Mucosa of gallbladder (tissue), 1 donor: ENCODE measurements at places on chromosomes 2 and 18.
A peak's percentile ranks its signal among the peaks of the same experiment; 100 is the strongest.

DNA sequence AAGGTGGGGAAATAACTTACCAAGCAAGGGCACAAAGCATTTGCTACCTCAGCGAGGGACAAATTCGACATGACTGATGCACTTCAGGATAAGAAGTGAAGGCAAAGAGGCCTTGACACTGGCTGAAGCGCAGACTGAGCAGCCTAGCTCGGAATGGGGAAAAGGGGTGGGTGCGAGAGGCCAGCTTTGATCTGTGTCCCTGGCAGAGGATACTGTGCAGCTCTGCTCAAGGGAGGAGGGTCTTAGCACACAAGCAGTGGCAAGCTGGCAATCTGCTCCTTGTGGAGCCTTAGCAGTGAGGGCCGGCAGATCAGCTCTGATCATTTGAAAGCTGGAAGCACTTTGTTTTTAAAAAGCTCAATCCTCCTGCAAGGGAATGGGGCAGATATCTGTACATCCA lies 222.3 kb downstream of the ZBTB7C start:
- DNase-seq: no peak

DNA sequence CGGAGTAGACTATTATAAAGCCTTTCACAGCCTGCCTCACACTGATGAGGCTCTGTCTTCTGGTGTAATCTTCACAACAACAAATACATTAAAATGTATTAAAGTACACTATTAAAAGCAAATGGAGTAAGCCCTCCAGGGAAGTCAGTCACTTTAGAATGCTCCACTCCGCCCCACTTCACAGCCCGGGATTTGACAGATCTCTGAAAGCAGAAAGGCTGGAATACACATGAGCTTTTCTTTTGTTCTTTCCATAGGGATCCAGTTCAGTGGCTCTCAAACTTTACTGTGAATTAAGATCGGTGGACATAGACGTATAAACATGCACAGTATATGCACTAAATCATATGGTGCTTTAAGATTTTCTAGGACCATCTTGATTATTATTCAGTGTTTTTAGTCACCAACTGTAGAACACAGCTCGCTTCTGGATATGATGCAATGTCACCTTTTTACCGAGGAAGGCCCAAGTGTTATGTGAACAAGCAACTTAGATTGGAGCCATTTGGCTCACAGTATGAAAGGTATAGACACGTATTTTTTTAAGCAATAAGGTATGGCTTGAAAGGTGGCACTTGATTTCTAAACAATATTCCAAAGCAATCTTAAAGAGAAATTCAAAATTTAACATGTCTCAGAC lies 151.1 kb downstream of the PRKCE start:
- DNase-seq: no peak

DNA sequence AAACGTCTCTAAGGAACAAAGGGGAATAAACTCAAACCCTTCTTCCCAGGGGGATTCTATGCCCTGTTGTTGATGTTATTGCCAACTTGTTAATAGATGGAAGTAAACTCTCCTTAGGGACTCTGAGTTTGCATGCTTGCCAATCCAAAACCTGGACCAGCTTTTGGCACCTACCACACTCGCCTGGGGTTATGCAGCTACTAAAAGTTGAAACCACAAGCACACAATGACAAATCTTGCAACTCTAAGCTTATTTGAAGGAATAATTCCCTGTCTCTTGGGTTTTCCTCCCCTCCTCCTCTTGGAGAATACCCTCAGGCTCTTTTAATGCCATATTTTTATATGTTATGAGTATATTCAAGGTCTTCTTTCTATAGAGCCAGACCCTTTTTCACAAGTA lies 484.1 kb downstream of the FBXO15 start:
- no peak for DNase-seq

- no peak for DNase-seq
These were observed 133.5 kb downstream of the TANC1 start for GRCh38 chr2:159101755-159102489.

DNA sequence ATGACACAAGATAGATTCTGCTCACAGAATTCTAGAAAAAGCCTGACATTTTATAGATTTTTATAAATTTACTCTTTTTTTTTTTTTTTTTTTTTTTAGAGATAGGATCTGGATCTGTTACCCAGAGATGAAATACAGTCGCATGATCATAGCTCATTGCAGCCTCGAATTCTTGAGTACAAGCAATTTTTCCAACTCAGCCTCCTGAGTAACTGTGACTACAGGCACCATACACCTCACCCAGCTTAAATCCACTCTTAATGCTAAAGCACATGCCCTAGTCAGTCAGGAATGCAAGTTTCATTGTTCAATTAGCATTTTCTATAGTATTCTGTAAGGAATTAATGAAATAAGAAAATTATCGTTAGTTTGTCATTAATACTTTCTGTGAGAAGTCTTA lies 32.1 kb upstream of the WDR75 start:
- DNase-seq: no peak

DNA sequence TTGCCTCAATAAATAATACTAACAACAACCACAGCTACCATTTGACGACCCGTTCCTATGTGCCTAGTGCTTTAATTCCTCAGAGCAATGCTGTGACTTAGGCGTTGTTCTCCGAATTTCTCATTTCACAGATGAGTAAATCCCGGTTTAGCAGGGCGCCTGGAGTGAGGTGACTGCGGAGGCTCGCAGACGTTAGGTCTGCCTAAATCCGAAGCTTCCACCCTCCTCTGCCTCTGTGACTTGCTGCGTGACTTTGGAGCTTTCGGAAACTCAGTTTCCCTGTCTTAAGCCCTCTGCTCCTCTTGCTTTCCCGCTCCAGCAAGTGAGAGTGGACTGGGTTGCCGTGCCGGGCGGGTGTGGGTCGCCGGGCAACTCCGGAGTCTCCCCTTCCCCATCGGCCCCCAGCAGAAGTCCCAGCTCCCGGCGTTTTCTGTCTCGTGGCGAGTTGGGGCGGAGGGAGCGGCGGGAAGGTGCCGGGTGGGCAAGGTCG lies 711 bp upstream of the ATOH8 start:
- DNase-seq: no peak

DNA sequence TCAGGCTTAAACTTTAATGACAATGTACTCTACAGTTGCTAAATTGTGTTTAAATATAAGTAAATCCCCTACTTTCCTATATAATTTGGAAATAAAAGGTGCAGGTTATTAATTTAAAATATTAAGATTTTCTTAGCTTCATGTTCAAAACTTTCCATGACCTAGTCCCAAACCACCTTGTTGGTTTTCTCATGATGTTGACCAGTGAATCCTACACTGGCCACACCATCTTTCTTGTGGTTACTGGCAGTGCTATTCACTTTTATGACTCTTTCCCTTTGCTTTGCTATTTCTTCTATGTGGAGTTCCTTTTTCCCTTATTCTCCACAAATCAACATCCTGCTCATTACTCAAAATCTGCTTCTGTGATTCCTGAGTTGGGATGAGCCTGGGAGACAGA lies 138.6 kb upstream of the NDUFV2 start:
- no peak for DNase-seq

DNA sequence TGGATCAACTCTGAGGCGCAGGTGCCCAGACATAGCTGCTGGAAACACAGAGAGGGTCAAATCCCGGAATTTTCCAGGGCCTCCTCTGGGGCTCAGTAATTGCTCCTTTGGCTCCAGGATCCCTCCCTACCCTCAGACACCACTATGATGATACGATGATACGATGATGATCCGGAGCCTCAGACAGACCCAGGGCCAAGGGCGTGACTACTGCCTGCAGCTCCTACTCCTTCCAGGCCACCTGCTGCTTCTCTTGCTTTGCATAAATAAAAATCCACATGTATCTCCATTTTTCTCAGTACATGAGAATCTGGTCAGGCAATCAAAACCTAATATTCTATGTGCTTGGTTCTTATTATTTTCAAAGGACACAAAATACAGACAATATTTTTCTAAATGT lies 33.7 kb downstream of the MRPL35 start:
- DNase-seq: no peak

GRCh38 chr18:6938003-6938402 lies 179.6 kb downstream of the LAMA1 start:
- no peak for DNase-seq

DNA sequence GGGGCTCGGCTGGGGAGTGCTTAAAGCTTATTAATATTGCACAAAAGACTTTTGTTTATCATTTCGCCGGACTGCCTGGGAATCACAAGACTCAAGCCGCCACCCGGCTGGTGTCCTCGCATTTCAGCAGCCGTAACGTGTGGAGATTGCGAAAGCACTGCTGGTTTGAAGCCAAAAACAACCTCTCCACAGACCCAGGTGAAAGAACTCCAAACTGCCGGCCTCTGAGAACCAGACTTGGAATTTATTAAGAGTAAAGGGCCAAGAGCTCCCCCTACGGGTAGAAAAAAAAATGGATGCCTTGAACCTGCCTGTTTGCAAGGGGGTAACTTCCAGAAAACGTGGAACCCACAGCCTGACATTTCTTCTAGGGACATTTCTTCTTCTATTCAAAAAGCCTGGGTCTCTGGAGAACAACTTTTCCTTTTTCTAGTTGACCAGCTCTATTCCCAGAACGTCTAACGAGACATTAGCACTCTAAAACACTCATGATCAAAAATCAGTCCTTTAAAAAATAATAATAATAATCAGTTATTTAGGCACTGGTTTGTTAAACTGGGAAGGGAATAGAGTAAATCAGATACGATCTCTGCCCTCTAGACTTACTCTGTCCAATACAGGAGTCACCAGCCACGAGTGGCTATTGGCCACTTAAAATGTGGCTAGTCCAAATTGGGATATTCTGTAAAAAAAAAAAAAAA lies 216.3 kb downstream of the C1D start:
- peak; percentile 93 for DNase-seq

- no peak for DNase-seq
These were observed 348.7 kb upstream of the GALNT5 start for GRCh38 chr2:156908825-156909224.

GRCh38 chr2:124289060-124289459 lies 264.0 kb downstream of the CNTNAP5 start:
- DNase-seq: no peak

DNA sequence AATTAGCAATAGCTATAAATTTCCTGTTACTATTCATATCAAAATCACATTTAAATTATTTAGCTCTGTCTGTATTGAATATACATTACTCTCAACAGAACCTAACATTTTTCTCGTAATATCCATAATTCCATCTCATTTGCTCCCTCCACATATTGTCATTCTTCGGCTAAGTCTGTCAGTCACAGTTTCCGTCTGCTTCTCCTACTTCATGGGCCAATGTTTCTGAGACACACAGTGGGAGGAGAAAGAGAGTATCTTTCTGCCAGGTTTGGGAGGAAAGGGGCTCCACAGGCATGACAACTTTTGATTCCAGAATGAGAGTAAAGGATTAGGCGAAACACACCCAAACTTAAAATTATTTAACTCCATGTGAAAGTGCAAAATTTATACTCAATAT lies 273.1 kb upstream of the SMIM21 start:
- no peak for DNase-seq

GRCh38 chr2:237297421-237298150 lies 116.4 kb downstream of the COL6A3 start:
- DNase-seq: no peak

GRCh38 chr18:56831988-56832387 lies 180.8 kb downstream of the WDR7 start:
- DNase-seq: no peak

- DNase-seq: no peak
These were observed 67.3 kb downstream of the GLI2 start for GRCh38 chr2:120802867-120803484.

DNA sequence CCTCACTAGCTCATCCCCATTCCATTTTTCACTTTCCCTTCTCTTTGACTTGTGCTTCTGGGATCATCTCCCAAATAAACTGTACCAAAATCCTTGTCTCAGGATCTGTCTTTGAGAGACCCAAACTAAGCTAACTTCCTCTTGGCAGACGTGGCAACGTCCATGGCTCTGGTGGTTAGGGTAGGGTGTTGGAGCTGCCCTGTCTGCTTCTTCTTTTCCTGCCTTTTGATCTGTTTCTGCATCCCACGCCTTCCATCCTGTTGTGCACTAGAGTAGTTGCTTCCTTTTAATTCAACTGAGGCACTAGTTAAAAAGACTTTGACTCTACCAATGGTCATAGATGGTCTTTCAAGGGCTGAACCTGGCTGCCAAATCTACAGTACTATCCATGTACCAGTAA lies 5.5 kb upstream of the MAP4K4 start:
- DNase-seq: no peak

DNA sequence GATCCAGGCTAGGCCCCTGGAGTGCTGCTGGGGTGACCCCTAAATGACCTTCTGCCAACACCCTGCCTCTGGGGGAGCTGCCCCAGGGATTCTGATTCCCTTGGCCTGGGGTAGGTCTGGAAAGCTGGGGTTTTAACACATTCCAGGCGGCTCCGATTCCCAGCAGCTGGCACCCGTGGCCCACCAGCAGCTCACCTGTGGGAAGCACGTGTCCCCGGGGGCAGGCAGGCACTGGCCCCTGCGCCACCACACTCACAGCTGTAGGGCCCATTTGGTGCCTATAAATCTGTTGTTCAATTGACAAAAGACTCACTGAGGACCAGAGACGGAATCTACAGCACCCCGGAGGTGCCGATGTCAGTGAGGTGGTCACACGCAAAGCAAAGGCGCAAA lies 4.1 kb upstream of the KLHL30 start:
- no peak for DNase-seq

DNA sequence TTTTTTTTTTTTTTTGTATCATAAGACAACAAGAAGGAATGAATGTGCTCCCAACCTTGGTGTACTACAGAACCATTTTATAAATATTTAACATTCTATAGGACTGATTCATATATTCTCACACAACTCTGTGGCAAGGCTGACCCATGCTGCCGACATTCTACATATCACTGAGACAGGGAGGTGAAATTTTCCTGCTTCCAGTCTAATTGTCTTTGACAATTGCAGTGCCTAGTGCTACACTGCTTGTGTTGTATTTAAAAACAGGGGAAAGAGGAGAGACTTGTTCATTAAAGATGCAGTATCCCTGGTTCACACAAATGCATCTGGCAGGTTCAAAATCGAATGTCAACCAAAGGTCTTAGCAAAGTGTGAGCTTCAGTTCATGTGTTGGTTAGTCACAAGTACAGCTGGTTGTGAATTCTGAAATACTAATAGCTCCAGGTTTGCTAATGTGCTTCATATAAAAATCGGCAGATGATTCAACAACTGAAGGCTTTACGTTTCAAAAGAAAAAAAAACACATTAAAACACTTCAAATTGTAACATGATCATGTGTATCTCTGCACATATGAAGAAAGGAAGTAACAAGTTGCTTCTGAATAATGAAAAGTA lies 130.8 kb downstream of the FIGN start:
- DNase-seq: no peak

DNA sequence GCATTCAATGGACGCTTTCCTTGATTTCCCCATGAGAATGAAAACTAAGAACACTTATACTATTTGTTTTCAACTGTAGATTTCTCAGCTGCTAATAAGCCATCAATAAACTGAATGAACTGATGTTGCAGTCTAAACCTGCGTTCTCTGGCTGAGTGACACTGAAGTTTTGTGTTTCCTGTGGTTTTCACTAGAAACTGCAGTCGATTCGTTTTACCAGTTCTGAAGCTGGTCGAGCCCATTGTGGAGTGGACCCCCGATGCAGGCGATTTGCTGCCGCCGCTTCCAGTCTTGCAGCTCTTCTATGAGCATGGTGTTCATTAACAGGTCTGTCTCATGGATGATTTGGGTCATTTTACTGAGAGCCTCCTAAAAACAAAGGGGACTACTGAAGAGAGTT lies 50.6 kb upstream of the STAT1 start:
- DNase-seq: no peak

GRCh38 chr2:238694136-238694755 lies 153.6 kb upstream of the TWIST2 start:
- no peak for DNase-seq
